ENCODE measurements at places on chromosomes 11 and 22. TPM values are rescaled to one million over a fixed set of nuclear protein-coding genes. Genes with fewer than 3 reads are reported as not detected.

The MYEOV gene
- 3.5 TPM for polyA plus RNA-seq

The DDIAS gene
- 6.6 TPM for polyA plus RNA-seq

The TEX12 gene
- polyA plus RNA-seq: 0.22 TPM

The SLC22A25 gene
- polyA plus RNA-seq: not detected

The HSPB2 gene
- polyA plus RNA-seq: 1.8 TPM

The SCUBE2 gene
- 6.4 TPM for polyA plus RNA-seq

The TBX10 gene
- not detected for polyA plus RNA-seq

The TRIM34 gene
- 9.2 TPM for polyA plus RNA-seq

The TSGA10IP gene
- 0.52 TPM for polyA plus RNA-seq
